ENCODE measurements at places on chromosomes 7 and 10. TPM values are rescaled to one million over a fixed set of nuclear protein-coding genes. Genes with fewer than 3 reads are reported as not detected.

PDE6C gene
- not detected for total RNA-seq

ELAPOR2 gene
- total RNA-seq: 52.4 TPM

KLF14 gene
- total RNA-seq: 0.23 TPM

ANKRD61 gene
- total RNA-seq: 0.46 TPM

PIK3AP1 gene
- total RNA-seq: 9.7 TPM

CPA2 gene
- total RNA-seq: not detected

COL13A1 gene
- total RNA-seq: 1.8 TPM

NCAPG2 gene
- 15.9 TPM for total RNA-seq

Measured in diencephalon (tissue), 1 donor.